ENCODE measurements at places on chromosomes 7 and 10. TPM values are rescaled to one million over a fixed set of nuclear protein-coding genes. Genes with fewer than 3 reads are reported as not detected.

Gene MYL10
- polyA plus RNA-seq = not detected

Gene ACSL5
- not detected for polyA plus RNA-seq

Gene TMEM213
- not detected for polyA plus RNA-seq

Gene FFAR4
- not detected for polyA plus RNA-seq

Gene GRK5
- 12.2 TPM for polyA plus RNA-seq

Gene EGFR
- polyA plus RNA-seq = 109 TPM

Gene SPDYE3
- not detected for polyA plus RNA-seq

Gene SFMBT2
- 0.71 TPM for polyA plus RNA-seq

Gene SMO
- 6.2 TPM for polyA plus RNA-seq

Gene KIAA1549
- polyA plus RNA-seq = 1.1 TPM

- no peak for DNase-seq
These were observed 369.8 kb downstream of the GFRA1 start for GRCh38 chr10:115903207-115903606.

DNA sequence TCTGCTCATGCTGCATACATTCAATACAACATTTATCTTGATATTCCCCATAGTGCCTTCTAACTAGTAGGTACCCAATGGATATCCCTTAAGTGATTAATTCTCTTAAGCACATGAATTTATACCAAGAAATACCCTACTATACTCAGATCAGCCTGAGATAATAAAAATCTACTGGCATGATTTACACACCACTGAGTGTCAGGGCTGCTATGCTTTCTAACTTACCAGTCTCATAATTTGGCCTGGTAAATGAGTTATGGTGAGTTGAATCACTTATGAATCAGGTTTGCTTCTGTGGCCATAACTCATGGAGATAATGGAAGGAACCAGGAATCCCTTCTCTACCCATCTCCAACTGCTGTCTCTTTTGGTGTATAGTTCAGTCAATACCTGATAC is 122.8 kb downstream of the THSD7A start:
- DNase-seq = no peak

GRCh38 chr10:856416-857157 is 74.9 kb downstream of the LARP4B start:
- DNase-seq = no peak

DNA sequence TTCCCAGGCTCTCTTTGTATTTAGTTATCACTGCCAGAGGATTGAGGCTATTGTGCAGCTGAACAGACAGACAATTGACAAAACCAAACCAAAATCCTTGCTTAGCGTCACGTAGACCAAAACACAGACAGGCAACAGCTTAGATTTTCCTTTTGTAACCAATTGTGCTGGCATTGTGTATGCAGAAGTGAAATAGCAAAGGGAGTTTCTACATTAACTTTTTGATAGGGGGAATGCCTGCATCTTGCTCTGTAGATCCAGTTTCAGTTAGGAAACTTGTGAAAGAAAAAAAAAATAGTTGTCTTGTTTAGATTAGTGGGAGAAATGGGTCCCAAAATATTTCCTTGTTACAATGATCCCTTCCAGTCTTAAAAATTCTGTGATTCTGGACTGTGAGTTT is 333.8 kb downstream of the BBS9 start:
- no peak for DNase-seq

- no peak for DNase-seq
These were observed 94.1 kb downstream of the ZFAND4 start for GRCh38 chr10:45578384-45578971.

- DNase-seq = no peak
These were observed 23.9 kb upstream of the CCAR1 start for GRCh38 chr10:68697106-68697505.

GRCh38 chr10:73877533-73878160 is 3.3 kb upstream of the CAMK2G start:
- no peak for DNase-seq

DNA sequence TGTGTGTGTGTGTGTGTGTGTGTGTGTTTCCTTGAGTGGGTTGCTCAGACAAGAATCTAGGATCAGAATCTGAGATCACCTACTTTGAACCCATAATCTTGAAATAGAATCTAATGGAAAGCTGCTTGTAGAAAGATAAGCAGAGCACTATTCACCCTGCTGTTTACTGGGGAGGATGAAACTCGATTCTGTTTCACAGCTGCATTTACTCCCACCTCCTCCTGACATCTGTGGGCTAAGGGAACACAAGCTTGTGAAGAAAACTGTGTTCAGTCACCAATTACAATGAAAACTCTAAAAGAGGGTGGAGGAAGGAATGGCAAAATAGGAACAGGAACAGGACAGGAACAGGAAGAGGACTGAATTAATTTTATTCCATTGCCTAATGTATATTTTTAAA is 269.5 kb downstream of the TSPAN12 start:
- DNase-seq = no peak

- no peak for DNase-seq
These were observed 110.8 kb upstream of the PTN start for GRCh38 chr7:137454246-137454724.

DNA sequence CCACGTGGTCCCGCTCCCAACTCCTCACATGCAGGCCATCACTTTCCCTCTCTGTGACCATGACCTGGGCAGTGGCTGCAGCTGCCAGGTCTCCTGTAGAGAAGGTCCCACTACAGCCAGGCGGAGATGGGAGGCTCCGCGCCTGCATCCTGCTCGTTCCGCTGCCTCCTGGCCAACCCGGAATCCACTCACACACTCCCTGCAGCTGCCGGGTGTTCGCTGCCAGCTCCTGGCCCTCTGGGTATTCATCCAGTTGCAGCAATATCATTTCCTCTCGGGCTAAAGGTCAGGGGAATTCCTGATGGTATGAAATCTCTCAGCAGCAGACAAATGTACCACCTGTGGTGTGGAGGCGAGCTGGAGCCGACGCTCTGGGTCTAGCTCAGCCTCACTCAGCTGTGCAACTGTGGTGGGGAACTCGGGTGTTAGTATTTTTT is 65.7 kb downstream of the TLL2 start:
- DNase-seq = no peak

- DNase-seq = no peak
These were observed 8.2 kb upstream of the NDST2 start for GRCh38 chr10:73819513-73820093.

- DNase-seq = no peak
These were observed 204.9 kb upstream of the SP8 start for GRCh38 chr7:20991544-20991943.

GRCh38 chr10:79001082-79001885 is 67.5 kb upstream of the ZMIZ1 start:
- DNase-seq = no peak

- DNase-seq = no peak
These were observed 635.3 kb downstream of the INHBA start for GRCh38 chr7:41067576-41067975.

DNA sequence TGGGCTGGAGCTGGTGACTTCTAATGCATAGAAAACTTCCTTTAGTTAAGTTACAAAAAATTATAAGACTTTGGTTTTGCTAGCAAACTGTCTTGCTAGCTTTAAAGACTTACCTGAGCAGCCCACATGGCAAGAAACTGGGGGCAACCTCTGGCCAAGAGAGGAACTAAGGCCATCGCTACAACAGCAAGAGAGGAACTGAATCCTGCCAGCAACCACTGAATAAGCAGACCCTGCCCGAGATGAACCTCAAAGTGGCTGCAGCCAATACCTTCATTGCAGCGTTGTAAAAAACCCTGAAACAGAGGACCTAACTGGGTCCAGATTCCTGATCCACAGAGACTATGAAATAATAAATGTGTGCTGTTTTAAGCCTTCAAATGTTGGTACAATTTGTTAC is 54.6 kb upstream of the STARD3NL start:
- DNase-seq = no peak

GRCh38 chr7:44534501-44534900 is 6.6 kb downstream of the NPC1L1 start:
- DNase-seq = no peak

- no peak for DNase-seq
These were observed 49.2 kb upstream of the SHH start for GRCh38 chr7:155861480-155861868.

DNA sequence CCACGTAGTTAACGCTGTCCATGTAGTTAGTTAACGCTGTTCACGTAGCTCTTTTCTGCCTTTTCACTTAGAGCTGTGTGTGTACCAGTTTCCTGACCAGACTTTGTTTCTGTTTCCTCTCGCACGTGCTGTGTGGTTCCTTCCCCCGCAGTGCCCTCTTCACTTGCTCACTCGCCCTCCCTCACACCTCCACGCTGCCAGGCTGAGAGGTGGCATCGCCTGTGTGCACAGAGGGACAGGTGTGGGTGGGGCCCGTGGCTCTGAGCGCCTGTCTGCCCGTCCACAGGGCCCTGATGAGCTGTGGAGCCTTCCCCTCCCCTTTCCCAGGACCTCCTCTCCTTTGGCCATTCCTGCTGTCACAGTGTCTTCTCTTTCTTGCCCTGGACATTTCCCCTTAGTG is 30.6 kb downstream of the WDR37 start:
- DNase-seq = no peak

- no peak for DNase-seq
These were observed 15.6 kb downstream of the PWWP2B start for GRCh38 chr10:132412316-132413192.

GRCh38 chr10:59362959-59363381 is 621 bp upstream of the FAM13C start:
- no peak for DNase-seq

DNA sequence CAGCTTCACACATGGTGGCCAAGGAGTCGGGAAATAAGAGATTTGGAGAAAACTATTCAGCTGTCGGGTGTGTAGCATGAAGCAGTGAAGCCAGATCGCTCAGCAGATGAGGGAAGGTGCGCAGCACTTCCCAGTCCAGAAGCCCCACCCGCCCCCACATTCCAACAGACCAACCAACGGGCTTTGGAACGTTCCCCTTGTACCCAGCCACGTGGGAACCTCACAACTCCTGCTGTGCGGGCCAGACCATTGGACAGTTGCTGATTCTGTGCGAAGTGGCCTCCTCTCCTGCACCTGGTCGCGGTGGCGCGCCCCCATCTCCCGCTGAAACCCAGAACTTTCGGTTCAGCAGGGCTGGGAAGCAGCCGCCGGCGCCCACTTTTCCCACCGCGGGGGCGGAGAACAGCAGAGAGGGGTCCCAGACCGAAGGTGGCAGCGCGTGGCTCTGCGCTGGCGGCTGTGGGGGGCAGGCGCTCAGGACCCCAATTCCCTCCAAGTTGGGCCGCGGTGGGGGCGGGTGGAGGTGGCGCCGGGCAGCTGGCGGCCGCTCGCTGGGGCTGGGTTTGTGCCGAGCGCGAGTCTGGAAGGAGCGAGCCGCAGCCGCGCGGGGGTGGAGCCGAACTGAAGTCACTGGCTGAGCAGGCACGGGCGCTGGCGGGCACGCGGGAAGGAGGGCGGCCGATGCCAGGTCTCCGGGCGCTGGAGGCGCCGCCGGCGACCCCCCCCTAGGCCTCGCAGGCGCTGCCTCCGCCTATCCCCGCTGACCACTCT is 1301.5 kb upstream of the SORCS1 start:
- no peak for DNase-seq

GRCh38 chr10:16436367-16436757 is 448 bp upstream of the PTER start:
- DNase-seq = no peak

DNA sequence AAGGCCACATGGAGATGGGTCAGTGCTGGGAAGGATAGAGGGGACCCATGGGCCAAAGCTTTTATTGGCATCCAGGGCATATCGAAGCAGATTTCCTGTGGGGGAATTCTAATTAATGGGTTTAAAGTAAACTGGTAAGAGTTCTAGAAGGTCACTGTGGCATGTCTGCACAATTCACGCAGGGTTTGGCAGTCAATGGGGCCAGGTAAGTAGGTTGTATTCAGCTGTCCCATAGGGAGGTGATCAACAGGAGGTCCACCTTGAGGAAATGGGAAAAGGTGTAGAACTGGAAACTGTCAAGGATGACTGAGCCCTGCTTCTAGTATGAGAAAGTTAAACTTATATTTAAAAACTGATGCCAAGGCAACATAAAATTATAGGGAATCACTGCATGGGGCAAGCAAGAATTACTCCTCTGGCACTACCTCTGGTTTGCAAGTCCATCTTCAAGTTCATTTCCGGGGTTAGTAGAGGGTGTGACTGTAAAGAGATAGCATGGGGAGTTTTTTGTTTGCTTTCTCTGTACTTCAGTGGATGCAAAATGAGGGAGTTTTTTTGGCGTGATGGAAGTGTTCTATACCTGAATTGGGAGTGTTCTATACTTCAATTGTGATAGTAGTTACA is 22.5 kb downstream of the TBC1D12 start:
- no peak for DNase-seq

GRCh38 chr10:28587970-28588290 is 55.0 kb downstream of the WAC start:
- no peak for DNase-seq

DNA sequence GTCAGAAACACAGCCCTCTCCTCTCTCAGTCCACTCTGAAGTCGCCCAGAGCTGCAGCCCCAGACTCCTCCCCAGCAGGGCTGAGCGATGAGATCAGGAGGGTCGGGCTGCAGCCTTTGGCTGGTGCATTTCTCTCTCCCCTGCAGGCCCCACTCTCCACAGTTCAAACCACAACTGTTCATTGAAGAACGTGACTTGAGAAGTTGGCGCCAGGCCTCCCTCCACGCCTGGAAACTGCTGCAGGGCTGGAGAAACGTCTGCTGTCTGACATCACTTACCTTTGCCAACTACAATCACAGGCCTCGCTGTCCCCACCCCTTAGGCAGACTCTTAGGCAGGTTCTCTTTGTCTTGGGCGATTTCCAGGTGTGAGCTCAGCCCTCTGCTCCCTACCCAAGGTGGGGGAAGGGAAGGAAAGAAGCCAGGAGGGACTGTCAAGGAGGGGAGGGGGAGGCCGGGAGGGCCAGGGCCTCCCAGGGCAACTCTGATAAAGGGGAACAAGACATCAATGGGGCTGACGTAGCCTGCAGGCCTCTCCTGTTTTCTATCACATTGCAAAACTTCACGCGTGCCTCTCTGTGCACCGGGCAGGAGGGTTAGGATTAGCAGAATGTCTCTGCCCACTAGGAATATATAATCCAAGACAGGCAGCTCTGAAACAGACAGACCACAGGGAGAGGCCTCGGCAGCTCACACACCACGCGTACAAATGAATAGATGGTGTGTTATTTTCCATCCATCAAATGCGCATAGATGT is 32.7 kb downstream of the CALML5 start:
- DNase-seq = peak; percentile 97

DNA sequence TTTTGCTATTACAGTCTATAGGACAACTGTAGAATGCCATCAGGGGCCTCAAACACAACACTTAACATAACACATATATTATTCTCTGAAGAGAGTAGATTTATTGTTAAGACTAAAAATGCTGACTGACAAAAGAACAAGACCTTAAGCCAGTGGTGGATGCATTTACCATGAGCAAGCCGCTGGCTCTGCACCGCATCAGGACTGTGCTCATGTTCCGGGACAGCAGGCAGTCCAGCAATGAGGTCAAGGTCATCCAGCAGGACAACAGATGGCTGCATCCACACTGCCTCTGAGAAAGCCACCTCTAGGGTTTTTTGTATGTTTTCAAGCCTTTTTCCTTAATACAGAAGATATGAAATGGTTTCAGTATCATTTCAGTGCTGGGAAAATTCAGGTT is 23.8 kb downstream of the PEX1 start:
- no peak for DNase-seq

GRCh38 chr7:3897430-3898372 is 596.6 kb downstream of the SDK1 start:
- DNase-seq = no peak
